ENCODE measurements at places on chromosomes 2 and 18.

GRCh38 chr2:55314985-55315384 lies 46.0 kb upstream of the MTIF2 start:
- no peak for DNase-seq

DNA sequence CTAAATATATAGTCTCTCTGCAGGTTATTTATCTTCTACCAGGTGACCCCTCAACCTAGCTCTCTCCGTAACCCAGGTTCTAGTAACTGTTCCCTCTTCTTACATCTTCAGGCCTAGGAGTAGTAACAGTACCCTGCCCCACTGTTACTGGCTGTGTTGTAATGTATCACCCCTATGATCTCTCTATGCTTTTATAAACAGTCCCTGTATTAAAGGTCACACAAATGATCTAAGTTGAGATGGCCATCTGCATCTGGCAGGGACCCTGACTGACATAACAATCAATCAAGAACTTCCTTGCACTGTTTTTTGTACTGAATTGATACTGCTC lies 219.7 kb upstream of the STK17B start:
- no peak for DNase-seq

- DNase-seq, result no peak
These were observed 627 bp upstream of the CRACDL start for GRCh38 chr2:98936353-98937351.

DNA sequence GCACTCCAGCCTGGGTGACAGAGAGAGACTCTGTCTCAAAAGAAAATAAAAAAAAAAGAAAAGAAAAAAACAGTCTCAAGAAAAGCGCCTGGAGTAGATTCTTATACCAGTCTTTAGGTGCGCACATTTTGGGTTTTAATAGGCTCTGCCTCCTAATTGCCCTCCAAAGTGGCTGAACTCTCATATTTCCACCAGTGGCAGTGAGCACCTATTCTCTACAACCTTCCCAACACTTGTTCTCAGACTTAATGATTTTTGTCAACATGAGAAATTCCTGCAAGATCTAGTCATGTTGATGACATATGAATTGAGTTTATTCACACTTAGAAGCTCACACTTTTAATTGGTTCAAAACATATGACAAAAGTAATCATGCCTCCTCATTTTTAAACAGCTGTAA lies 39.0 kb downstream of the PLB1 start:
- no peak for DNase-seq

DNA sequence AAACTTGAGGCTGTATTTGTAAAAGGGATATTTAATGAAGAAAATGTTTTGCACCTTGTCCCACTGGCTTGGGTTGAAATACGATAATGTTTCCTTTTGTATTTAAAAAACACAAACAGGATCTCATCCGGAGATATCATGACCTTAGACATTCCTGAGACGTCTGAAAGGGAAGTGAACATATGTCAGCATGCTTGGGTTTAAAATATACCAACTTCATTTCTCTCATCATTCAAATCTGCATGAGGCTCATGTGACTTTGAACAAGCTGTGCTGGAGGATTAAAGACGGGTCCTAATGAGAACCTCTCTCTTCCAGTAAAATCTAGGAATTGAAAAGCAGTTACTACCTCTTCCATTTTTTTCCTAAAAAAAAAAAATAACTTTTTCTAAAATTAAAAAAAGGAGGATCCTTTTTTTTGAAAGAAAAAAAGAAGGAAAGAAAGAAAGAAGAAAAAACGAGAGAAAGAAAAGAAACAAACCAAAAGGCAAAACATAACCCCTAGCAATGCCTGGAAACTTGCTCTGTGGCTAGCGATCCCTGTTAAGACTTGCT lies 106.8 kb upstream of the ZFP36L2 start:
- no peak for DNase-seq
